MCF 10A (cell line): ENCODE measurements at places on chromosomes 11 and 22. TPM values are rescaled to one million over a fixed set of nuclear protein-coding genes. Genes with fewer than 3 reads are reported as not detected.

GRCh38 chr22:42711281-42711731, 9.4 kb downstream of the A4GALT start:
- H3K27me3 ChIP-seq = no peaks in the 10 kb centered on the region
- peaks cover 9% of the 10 kb centered on the region for H3K36me3 ChIP-seq
- H3K4me3 ChIP-seq = no peak overlapping the region
- H3K27ac ChIP-seq = no peak overlapping the region
- no peak for DNase-seq
- peaks cover 5% of the 10 kb centered on the region for H3K4me1 ChIP-seq

- DNase-seq = no peak
- no peak overlapping the region for H3K4me3 ChIP-seq
- peaks cover 6% of the 10 kb centered on the region for H3K4me1 ChIP-seq
- H3K27me3 ChIP-seq = peaks cover 40% of the 10 kb centered on the region
- no peaks in the 10 kb centered on the region for H3K36me3 ChIP-seq
Observed at GRCh38 chr11:107929611-107930200, 1.5 kb downstream of the RAB39A start.

GRCh38 chr11:111026241-111026640, 219.3 kb upstream of the POU2AF2 start:
- H3K4me1 ChIP-seq = no peaks in the 10 kb centered on the region
- H3K4me3 ChIP-seq = no peak overlapping the region
- H3K27ac ChIP-seq = no peak overlapping the region
- H3K27me3 ChIP-seq = peaks cover 70% of the 10 kb centered on the region
- DNase-seq = no peak

DNA sequence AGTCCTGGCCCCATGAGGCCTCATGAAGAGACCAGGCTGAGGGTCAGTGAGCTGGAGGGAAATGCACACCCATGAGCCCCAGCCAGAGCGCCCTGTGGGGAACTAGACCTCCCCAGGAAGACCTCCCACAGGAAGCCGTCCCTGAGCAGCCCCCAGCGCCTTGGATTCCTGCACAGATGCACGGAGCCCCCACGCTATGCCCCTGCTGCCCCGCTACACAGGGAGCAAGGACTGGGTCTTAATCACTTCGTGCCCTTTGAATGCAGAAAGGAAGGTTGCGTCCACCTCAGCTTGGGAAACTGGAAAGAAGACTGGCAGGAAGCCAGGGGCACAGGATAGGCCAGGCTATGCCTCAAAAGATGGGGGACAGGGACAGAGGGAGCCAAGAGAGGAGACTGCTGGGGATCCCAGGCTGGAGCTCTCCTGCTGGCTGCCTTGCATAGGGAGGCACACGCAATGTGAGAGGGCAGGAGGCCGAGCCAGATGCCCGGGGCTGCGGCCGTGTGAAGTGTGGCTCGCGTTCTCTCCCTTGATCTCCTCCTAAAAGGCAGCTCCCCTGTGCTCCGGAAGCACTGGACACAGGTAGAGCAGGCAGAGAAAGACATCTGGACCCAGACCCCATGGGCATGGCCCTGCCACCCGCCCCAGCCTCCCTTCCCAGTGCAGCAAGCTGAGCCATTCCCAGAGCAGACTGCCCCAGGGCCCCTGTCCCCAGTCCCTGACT, 32.8 kb downstream of the MACROD1 start:
- H3K4me3 ChIP-seq = no peak overlapping the region
- peaks cover 9% of the 10 kb centered on the region for H3K36me3 ChIP-seq
- no peak for DNase-seq
- H3K4me1 ChIP-seq = no peaks in the 10 kb centered on the region
- no peak overlapping the region for H3K27ac ChIP-seq

DNA sequence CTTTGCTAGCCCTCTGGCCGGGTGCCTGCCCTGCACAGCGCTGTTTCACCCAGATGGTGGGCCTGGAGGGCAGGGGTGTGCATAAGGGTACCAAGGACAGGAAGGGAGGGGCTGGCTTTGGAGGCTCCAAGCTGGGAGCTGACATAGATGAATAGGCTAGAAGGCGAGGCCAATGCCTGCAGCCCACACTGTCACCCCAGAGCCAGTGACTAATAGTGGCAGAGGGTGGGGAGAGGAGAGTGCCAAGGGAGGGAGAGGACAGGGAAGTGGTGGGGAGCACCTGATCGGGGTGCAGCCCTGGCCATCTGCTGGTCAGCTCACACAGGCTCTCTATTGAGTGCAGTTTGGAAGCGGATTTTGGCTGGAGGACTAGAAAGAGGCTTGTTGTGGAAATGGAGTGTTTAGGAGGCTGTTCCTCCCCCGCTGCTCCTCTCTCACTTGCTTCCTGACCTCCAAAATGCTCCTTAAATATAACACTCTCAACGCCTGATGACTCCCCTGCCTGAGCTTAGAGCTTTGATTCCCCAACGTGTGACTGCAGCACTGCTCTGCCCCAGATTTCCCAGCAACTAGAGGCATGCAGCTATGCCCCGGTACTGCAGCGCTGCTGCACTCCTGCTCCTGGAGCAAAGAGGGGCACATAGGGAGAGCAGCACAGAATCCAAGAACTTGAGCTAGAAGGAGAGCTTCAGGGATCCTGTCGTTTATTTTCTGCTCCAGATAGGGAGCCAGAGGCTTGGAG, 89.2 kb downstream of the GRAMD1B start:
- H3K36me3 ChIP-seq = no peaks in the 10 kb centered on the region
- no peak for DNase-seq
- H3K27me3 ChIP-seq = peaks cover 42% of the 10 kb centered on the region
- H3K27ac ChIP-seq = no peak overlapping the region
- no peaks in the 10 kb centered on the region for H3K4me1 ChIP-seq

DNA sequence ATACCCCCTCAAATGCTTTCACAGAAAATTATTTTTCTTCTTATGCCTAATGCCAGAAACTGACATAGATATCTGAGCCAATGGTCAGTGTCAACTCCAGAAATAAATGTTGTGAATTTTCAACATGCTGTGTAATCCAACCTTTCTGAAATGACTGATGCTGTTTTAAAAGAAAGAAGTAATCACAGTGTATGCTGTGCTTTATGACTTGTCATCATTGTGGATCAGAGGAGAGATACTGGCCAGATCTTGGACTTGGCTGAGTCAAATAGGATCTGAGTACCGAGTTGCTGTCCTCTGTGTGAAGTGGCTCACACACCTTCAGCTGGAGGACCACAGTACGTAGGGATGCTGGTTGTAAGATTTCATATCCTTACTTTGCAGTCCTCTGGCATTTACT, 89.9 kb upstream of the ARHGAP20 start:
- H3K36me3 ChIP-seq = no peaks in the 10 kb centered on the region
- no peak overlapping the region for H3K27ac ChIP-seq
- H3K4me3 ChIP-seq = no peak overlapping the region
- no peak for DNase-seq

- H3K36me3 ChIP-seq = peaks cover 6% of the 10 kb centered on the region
- peak; percentile 16 for DNase-seq
- H3K4me1 ChIP-seq = peaks cover 8% of the 10 kb centered on the region
- H3K27me3 ChIP-seq = no peaks in the 10 kb centered on the region
- H3K27ac ChIP-seq = no peak overlapping the region
Observed at GRCh38 chr11:112694245-112694644, 267.0 kb upstream of the NCAM1 start.

UBQLN3 gene
- not detected in 2 replicates for total RNA-seq
